ENCODE measurements at places on chromosomes 16 and 17.

GRCh38 chr16:81523387-81524115 is 78.9 kb downstream of the CMIP start:
- no peak for DNase-seq

DNA sequence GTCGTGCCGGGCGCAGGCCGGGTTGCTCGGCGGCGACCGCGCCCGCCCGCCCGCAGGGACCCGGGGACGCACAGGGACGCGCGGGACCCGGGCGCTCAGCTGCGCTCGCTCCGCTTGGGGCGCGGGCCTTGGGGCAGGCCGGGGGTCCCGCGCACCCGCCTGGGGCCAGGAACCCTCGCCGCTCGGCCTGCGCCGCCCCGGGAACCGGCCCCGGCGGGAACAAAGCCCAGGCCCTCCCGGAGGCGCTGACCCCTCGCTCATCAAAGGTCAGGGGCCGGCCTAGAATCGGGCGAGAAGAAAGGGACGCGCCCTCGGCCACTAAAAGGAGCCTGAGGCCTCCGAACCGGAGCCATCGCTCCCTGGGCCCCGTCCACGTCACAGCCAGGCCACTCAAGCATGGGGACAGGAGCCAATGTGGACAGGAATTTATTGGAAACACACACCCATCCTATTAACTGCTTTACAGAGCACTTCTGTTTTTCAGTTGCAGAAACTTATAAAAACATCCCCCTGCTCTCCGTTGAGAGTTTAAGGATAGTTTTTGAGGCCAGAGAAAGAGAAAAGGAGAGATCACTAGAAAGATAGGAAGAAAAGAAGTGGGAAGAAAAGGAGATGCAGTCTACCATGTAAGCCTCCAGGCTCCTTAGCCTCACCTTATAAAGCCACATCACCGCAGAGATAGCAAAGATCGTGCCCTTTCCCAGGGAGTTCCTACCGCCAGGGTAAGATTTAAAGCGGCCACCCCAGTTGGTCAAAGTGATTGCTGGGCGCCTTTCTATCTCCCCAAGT is 558 bp upstream of the ZFHX3 start:
- no peak for DNase-seq

DNA sequence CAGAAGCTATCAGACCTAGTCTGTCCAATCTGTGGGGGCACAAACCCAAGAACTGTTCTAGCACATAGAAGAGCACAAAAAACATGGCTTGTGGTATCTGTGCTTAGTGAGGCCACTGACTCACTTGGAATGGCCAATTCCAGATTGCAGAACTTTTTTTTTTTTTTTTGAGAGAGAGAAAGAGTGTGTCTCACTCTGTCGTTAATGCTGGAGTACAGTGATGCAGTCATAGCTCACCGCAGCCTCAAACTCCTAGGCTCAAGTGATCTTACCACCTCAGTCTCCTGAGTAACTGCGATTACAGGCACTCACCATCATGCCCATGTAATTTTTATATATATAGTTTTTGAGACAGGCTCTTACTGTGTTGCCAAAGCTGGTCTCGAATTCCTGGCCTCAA is 77.2 kb upstream of the CLEC3A start:
- no peak for DNase-seq

- no peak for DNase-seq
Observed at GRCh38 chr17:28470266-28470913, 3.1 kb upstream of the SLC13A2 start.

- DNase-seq = no peak
Observed at GRCh38 chr16:57308041-57308440, 23.6 kb upstream of the PLLP start.

DNA sequence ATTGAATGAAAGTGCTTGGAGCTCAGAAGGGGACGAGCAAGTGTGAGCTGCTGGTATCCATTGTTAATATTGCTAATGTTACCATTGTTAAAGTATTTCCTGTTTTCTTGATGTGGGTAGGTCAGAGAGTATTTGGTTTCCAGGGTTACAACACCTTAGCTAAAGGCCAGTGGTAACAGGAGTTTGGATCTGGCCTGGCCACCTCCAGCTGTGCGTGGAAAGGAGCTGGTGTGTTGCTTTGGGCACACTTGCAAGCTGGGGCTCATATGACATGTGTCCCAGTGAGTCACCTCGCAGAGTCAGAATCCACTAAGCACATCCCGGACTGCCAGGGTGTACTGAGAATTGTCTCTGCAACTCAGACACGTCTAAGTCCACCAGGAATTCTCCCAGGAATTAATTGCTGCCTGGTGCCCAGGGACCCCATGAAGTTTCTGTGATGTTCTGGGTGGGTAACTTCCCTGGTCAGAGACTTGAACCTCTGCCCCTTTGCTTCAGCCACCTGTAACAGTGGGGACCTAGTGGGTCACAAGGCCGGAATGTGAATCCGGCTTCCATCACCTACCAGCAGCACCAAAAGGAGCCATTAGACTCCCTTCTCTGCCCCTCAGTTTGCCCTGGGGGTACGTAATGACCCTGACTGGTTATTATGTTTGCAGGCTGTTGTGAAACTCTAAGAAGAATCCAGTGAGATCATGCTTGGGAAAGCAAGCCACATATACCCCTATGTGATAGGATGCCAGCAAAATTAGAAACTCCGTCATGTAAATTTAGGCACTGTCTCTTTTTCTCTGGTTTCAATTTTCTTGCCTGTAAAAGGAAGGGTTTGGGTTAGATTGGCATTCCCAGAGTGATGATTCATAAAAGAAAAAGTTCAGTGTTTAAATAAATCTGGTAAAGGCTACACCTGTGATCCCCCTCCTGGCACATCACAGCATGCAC is 12.8 kb downstream of the SLC6A2 start:
- DNase-seq = no peak

- no peak for DNase-seq
Observed at GRCh38 chr16:88447881-88448280, 5.2 kb upstream of the ZFPM1 start.

- no peak for DNase-seq
Observed at GRCh38 chr16:89853306-89853993, 19.9 kb upstream of the TCF25 start.

DNA sequence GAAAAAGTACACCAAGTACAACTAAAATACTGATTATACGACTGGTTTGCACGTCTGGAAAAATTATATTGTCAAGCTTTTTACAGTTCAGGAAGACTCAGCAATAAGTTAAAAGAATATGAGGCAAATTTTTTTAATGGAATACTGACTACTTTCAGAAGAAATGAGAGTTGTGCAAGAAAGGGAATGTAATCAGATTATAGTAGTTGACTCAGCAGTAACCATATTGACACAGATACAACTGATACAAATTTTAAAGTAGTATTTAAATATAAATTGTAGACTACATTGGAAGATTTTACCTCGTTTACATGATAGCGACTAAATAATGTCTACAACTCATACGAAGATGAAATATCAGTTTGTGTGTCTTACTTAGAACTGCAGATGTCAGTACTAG is 16.7 kb downstream of the ASGR2 start:
- DNase-seq = no peak

DNA sequence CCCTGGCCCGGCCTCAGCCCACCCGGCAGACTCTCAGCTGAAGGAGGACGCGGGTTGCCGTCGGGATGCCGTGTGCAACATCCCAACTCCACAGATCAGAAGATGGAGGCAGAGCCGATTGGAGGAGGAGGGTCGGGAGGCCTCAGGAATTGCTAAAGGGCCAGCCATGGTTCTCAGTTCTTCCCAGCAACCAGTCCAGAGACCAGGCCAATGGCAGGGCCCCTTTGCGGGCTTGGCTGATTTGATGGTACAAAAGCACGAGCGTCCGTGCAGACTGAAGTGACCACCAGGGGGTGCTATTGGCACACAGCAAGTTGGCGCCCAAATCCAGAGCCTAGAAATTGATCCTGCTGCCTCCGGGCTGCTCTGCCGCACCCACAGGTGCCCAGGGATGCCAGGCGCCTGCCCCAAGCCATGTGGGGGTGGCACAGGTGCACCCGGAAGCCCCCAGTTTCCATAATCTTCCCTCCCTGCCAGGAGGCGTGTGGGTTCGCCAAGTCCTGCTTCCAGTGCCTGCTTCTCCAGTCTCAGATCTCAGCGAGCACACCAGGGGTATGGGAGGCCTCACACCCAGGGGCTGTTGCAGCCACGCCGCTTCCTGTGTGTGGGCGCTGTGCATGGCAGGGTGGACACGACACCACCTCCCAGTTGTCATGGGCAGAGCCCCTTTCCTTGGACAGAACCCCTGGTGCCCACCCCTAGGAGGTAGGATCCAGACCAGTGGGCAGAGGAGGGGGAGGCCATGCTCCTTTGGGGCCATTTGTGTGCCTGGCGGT is 7.1 kb upstream of the TEX19 start:
- no peak for DNase-seq

- DNase-seq = no peak
Observed at GRCh38 chr16:19382887-19383816, 34.5 kb upstream of the TMC5 start.

DNA sequence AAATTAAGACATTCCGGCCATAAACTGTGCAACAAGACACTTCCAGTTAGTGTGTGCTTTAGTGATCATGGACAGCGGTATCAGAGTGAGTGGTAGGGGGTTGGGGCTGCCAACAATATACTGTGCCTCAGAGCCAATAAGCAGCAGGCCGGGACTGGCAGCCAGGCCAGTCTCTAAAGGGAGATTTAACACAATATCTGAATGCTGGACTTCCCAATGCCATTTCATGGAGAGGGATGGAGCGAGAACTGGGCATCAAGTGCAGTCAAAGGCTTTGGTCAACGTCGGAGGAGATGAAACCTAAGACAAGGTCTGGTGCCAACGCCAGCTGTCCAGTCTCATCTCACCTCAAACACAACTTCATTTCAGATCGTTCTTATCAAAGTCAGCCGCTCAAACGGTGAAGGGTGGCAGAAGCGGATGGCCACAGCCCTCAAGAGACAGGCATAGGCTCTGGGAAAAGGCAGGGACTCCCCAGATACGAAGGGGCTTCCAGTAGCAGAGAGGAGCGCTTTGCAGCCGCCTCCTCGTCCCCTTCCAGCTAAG is 935 bp downstream of the USP32 start:
- no peak for DNase-seq

DNA sequence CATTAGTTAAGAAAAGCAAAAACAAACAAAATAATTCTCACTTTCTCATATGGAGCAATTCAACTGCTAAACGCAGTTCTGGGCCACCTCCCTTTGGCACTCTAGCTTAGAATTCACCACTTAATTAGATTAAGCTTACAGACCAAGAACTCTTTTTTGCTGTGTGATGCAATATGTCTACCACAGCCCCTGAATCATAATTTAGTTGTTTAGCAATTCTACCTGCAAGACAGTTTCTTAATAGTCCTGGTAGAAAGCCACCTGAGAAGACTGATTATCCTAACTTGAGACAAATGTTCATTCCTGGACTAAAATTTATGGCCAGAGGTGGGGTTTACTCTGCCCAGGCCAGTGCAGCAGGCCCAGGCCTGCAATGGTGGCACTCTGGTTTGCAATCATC is 205.9 kb downstream of the HS3ST3A1 start:
- no peak for DNase-seq

GRCh38 chr17:45680360-45680759 is 103.8 kb upstream of the CRHR1 start:
- no peak for DNase-seq

GRCh38 chr17:48543854-48544348 is 1.0 kb downstream of the HOXB2 start:
- DNase-seq = no peak

GRCh38 chr17:64133546-64134215 is 3.7 kb upstream of the ERN1 start:
- no peak for DNase-seq

GRCh38 chr17:63001689-63002394 is 35.8 kb downstream of the TANC2 start:
- DNase-seq = no peak

GRCh38 chr17:74250324-74250995 is 23.6 kb upstream of the DNAI2 start:
- no peak for DNase-seq

DNA sequence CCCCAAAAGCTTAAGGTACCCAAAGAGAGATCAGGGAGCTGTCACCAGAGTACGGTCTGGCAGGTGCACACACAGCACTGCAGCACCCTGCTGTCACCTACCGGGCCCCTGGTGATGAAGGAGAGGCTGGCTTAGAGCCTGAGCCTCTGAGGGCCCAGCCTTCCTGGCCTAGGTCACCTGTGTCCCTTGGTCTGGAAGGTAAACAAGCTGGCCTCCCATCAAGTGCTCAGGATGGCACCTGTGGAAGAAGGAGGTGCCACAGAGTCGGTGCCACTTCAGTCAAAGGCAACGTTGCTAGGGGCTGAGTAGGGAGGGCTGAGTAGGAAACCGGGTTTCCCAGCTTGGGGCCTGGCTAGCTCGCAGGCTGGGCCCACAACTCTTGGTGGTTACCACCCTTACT is 70.7 kb downstream of the COG7 start:
- no peak for DNase-seq

- no peak for DNase-seq
Observed at GRCh38 chr16:86578611-86579267, 390 bp downstream of the FOXL1 start.

DNA sequence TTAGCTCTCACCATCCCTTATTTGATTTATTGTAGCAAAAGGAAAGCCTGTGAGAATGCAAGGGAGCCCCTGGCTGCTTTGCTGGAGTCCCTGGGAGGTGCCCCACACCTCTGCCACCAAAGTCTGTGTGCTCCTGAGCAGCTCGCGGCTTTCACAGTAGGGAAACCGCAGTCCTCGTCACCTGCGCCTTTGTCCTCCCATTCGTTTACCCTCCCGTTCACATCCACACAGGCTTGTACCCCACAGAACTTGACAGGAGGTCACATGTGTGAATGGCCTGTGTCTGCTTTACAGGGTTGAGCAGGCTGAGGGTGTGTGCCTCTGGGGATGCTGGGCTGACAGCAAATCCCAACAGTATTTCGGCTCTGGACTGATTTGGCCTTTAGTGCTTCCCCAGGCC is 152.5 kb downstream of the LGALS9B start:
- no peak for DNase-seq

DNA sequence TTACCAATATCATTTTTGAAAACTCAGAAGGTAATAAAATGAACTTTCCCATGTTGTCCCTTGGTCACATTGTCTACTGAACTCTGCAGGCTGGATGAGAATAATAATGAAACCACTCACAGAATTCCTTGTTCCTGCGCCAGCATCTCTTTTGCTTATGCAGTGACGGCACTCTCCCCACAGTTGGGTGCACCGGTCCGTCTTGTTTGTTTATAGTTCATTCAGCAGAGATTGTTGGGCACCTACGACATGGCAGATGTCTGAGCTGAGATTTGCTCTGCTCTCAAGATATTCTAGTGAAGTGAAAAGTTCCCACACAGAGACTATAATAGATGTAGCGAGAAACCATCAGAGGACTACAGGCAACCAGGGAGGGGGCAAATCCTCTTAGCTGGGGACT is 375.7 kb upstream of the CDH11 start:
- no peak for DNase-seq

- DNase-seq = no peak
Observed at GRCh38 chr16:85673529-85674417, 15.0 kb downstream of the GINS2 start.

DNA sequence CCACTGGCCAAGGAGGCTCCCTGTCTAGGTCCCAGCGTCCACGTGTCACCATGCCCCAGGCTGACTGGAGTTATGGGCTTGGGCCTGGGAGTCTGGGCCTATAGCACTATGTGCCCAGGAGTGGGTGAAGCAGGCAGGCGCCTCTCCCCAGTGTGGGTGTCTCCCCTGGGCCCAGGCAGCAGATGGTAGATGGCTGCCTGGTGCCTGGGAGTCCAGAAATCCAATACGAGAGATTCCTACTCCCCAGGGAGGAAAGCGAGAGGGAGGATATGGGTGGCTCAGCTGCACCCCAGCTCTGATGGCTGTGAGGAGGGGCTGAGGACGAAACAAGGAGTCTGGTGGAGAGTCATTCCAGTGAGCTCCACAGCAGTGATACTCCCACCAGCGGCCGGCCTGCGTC is 5.0 kb downstream of the KCNH6 start:
- DNase-seq = no peak

GRCh38 chr17:16287563-16288027 is 65.7 kb downstream of the CENPV start:
- no peak for DNase-seq
